Tibial nerve (tissue), 4 donors: ENCODE measurements at places on chromosomes 5 and 9.

DNA sequence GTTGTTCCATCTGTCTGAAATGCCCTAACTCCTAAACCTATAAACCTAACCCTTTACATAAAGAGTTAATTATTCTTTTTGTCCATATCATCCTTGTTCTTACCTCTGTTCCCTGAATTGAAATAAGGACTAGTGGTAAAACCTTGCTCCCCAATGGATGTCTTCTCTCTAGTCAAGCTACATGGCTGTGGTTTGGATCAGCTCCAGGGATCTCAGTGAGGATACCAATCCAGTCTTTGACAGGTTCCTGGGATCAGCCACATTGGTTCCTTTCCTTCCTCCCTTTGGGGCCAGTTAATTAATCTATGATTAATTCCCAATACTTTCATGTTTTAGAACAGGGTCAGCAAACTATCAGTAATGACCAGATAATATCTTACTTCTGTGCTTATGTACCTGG lies 151.6 kb downstream of the SIL1 start:
- DNase-seq = no peak

- no peak for DNase-seq
Observed at GRCh38 chr5:10479154-10479721, 37.6 kb downstream of the ROPN1L start.

DNA sequence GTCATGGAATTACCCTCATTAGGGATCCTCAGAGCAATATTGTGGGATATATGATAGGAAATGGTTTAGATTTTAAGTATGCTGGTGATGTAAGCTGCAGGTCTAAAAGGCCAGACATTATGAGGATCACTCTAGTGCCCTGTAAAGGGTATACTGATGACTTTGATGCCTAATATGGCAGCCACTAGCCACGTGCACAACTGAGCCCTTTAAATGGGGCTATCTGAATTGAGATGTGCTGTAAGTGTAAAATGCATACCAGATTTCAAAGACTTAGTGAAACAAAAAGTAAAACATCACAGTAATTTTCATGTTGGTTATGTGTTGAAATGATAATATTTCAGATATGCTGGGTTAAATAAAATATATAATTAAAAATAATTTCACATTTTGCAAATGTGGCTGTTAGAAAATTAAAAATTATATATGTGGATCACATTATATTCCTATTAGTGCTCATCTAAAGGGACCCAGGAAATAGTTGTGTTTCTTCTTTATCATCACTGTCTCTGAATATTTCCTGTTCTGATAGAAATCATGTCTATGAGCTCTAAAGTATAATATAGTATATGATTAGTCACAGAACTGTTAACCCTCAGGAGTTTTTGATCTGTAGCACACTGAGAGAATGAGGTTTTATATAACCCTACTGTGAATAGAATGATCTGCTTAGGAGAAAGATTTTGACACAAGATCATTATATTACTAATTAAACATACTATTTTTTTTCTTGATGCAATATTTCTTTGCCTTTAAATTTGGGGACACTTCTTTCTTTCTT lies 50.1 kb downstream of the OSTF1 start:
- no peak for DNase-seq

DNA sequence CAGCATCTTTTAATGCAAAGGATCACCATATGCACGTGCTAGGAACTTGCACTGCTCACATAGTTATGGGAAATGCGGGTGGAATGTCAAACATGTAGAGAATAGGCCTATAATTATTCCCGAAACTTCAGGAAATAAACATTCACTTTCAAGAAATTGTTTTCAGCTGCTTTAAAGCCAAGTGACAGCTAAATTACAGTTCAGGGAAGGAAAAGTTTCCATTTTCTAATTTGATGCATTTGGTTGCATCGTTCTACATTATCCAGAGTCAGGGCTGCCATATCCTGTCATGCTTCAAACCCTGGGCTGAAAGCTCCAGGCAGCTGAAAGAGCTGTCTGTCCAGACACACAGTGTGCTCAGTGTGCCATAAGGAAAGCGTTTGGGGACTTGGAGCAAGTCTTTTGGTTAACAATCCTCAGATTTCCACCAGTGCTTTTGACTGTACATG lies 518.1 kb downstream of the CSNK1G3 start:
- DNase-seq = no peak

DNA sequence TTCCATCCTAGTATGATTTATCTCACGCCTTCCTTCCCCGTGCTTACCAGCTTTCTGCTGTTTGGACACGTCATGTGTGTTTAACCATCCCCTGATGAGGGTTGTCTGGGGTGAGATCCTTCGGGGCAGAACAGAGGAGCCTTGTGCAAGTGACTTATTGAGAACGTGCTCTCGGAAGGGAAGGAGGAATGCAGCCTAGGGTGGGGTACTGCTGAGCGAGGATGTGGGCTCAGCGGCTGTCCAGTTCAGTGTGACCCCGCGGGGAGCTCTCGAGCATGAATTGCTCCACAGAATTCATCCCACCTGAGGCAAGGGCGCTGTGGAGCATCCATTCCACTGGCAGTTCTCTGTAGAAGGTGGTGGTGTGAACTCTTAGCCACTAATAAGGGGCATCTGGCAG lies 4.0 kb downstream of the MYOZ3 start:
- no peak for DNase-seq

DNA sequence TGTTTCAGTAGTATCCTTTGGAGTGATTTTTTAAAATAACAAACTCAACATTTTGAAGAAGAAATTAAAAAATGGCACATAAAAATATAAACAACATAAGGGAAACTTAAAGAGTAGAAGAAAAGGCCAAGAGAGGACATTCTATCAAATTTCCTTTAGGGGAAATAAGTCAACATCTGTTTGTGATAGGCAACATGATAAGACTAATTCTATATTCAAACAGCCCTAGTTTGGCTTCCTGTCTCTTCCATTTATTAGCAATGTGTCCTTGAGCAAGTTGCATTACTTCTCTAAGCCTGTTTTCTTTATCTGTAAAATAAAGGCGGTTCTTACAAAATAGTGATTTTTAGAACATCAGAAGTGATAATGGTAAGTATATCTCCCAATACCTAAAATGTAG lies 24.7 kb downstream of the TYRP1 start:
- no peak for DNase-seq
